WERI-Rb-1 (cell line): ENCODE measurements at places on chromosomes 6 and 20.

DNA sequence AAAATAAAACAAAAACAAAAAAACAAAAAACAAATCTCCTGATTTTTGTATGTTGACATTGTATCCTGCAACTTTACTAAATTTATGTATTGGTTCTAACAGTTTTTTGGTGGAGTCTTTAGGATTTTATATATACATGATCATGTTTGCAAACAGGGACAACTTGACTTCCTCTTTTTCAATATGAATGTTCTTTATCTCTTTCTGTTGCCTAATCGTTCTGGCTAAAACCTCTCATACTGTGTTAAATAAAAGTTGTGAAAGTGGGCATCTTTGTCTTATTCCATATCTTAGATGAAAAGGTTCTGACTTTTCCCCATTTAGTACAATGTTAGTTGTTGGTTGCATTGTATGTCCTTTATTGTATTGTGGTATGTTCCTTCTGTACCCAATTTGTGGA, 261.7 kb upstream of the NOX3 start:
- DNase-seq, result no peak

- no peak for DNase-seq
These were observed 25.3 kb upstream of the TAAR1 start for GRCh38 chr6:132684272-132684671.

DNA sequence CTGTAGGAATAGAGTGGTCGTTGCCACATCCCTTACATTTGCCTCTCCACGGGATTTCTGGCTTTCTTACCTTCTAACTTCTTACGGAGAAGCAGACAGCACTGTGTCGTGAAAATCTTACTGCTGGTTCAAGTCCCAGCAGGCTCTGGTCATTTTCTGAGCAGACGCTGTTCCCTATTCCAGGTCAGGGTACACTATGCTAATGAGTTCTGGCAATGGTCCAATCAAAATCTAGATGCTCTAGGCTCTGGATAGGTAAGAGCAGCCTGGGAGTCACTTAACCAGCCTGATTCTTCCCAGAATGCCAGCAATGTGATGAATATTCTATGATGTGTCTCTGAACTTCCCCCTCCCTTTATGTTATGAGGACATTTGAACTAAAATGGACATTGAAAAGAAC, at the start of gene GCM1:
Gene GCM1 (minus strand): TSS at position 158 of the 400 bp plus-strand sequence. CDS start 3,209 bp downstream, outside the sequence.
- DNase-seq, result no peak

DNA sequence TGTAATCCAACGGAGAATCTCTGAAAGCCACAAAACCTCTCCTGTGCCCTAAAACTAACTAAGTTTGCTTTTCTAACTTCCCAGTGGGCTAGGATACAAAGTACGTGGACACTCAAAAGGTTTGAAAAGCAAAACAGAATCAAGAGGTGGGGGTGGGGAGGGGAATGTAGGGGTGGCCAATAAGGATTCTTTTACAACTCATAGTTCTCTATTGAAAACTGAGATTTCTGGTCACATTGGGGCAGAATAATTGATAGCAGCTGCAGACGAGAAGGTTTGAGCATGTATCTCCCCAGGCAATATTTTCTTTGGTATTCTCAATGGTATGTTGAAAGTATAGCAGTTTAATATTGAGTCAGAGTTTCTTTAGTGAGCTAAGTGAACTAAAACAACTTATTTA, 376.7 kb upstream of the CITED2 start:
- no peak for DNase-seq

GRCh38 chr6:117974914-117975627, 68.0 kb downstream of the SLC35F1 start:
- no peak for DNase-seq

DNA sequence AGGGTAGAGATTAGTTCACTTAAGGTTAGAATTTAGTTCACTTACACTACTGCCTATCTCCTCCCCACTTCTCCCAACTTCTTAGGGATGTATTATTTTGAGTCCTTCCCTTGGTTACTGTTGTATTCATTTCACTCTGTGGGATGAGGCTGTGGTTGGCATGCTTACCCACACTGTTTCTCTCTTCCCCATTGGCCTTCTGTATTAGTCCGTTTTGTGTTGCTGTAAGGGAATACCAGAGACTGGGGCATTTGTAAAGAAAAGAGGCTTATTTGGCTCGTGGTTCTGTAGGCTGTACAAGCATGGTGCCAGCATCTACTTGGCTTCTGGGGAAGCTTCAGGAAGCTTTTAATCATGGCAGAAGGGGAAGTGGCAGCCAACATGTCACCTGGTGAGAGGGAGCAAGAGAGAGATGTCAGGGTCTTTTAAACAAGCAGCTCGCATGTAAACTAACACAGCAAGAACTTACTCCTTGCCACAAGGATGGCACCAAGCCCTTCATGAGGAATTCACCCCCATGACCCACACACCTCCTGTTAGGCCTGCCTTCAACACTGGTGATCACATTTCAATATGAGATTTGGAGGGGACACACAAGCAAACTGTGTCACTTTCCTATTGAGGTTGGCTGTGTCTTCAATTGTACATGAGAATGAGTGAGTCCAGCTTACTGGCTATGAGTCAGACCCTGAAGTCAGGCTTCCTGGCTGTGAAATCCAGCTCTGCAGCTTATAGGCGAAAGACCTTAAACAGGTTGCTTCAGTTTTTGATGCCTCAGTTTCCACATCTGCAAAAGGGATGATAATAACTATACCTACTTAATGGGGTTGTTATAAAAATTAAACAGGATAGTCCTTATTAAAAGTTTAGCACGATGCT, 53.3 kb downstream of the SYNDIG1 start:
- no peak for DNase-seq

DNA sequence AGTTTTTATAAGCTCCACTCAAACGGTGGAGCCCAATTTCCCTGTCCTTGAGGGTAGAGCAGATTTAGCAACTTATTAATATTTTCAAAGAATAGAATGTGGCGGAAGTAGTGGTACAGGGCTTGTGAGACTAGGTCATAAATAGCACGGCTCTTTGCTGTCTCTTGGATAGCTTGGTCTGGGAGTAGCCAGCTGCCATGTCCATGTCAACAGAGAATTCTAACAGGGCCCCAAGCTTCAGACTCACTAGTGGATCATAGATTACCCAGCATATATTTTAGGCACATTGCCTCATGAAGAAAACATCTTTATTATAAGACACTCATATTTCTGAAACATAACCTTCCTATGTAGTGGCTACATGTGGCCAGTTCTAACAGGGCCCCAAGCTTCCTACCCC, 755.7 kb downstream of the HDGFL1 start:
- DNase-seq, result no peak

- DNase-seq, result no peak
These were observed 276.4 kb upstream of the JAG1 start for GRCh38 chr20:10949930-10950783.

DNA sequence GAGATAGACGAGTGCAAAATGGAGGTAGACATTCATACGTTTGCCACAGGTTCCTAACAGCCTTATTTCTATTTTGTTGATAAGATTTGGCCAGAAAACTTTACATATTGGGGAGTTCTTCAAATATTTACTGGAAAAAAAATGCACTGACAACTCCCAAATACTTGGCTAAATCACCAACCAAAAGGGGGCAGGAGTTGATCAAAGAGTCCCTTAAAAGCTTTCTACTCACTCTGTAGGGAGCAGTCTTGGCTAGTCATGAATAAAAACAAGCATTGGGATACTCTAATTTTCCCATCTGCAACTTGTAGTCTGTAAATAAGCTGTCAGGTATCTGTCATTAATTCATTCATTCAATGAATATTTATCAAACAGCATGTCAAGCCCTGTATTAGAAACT, 18.4 kb downstream of the TENT5A start:
- DNase-seq, result no peak

DNA sequence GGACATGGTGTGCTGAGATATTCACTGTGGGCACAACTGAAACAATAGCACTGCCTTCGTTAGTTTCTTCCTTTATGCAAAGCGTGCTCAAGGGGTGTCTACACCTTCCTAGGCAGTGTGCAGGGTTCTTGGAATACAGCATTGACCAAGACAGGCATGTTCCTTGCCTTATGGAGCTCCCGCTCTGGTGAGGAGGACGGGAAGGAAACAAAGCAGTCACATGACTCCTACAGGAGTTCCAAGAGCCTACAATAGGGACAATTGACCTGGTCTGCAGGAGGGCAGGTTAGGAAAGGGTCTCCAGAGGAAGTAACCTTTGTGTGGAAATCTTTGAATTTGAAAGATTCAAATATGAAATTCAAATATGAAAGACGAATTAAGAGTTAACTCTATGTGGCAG, 25.8 kb upstream of the SIRPB2 start:
- DNase-seq, result no peak

- DNase-seq, result no peak
These were observed 40.7 kb downstream of the KCNK5 start for GRCh38 chr6:39188571-39188970.

- no peak for DNase-seq
These were observed 66.7 kb downstream of the ZDHHC14 start for GRCh38 chr6:157447735-157448134.

DNA sequence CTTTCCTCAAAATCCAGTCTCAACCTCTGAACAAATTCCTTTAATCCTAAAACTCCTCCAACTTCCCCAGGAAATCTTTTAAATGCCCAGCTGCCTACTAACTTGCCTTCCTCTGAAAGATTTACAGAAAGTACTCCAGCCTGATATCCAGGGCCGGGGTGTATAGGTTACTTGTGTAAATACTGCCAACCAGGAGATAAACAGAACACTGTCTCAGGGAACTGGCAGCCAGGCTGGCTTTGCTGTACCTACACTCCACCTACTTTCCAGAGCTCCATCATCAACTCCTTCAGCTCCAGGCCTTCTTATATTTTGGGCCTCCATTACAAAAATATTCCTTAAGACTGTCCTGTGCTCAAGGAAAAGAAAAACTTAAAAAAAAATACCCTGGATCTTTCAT, 85.9 kb downstream of the CEP162 start:
- no peak for DNase-seq

DNA sequence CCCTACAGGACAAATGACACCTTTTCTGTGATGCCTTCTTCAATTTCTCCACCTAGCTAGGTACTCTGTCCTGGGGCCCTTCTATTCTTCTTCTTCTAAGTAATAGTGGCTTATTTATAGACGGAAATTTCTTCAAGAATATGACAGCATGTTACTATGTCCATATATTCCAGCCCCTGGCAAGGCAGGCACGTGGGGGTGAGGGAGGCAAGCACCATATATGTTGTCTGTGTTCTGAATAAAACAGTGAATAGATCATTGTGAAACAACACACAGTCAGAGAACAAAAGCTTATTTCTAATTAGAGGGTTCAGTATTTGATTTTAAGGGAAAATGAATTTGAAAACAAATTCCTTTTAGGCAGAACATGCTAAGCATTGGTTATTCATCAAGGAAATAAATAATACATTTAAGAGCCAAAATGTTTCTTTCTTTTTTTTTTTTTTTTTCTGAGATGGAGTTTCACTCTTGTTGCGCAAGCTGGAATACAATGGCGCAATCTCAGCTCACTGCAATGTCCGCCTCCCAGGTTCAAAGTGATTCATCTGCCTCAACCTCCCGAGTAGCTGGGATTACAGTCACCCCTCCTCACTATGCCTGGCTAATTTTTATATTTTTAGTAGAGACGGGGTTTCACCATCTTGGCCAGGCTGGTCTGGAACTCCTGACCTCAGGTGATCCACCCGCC, 6.2 kb downstream of the HEBP2 start:
- no peak for DNase-seq

DNA sequence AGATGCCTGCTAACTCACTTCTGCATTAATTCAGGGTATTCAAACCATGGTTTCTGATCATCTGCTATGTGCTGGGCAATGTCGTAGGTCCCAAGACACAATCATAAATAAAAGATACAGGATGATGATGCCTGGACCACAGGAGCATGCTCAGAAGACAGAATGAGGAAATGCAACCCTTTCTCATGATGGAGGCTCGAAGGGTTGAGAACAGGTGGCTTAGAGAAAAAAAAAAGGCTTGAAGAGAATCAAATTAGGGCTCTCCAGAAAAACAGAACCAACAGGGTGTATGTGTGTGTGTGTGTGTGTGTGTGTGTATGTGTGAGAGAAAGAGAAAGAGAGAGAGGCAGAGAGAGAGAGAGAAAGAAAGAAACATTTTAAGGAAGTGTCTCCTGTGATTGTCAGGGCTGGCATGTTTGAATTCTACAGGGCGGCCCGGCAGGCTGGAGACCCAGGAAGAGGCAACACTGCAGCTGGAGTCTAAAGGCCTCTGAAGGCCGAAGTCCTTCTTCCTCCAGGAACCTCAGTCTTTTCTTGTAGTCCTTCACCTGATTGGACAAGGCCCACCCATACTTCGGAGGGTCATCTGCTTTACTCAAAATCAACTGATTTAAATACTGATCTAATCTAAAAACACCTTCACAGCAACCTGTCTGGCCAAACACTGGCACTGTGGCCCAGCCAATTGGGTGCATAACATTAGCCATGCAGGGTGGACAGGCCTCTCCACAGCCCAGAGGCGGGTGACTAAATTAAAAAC, 143.8 kb downstream of the ERMARD start:
- no peak for DNase-seq

- no peak for DNase-seq
These were observed 496.3 kb upstream of the MAP3K7 start for GRCh38 chr6:91083211-91083610.

- DNase-seq, result no peak
These were observed 14.8 kb downstream of the APMAP start for GRCh38 chr20:24977797-24978196.

DNA sequence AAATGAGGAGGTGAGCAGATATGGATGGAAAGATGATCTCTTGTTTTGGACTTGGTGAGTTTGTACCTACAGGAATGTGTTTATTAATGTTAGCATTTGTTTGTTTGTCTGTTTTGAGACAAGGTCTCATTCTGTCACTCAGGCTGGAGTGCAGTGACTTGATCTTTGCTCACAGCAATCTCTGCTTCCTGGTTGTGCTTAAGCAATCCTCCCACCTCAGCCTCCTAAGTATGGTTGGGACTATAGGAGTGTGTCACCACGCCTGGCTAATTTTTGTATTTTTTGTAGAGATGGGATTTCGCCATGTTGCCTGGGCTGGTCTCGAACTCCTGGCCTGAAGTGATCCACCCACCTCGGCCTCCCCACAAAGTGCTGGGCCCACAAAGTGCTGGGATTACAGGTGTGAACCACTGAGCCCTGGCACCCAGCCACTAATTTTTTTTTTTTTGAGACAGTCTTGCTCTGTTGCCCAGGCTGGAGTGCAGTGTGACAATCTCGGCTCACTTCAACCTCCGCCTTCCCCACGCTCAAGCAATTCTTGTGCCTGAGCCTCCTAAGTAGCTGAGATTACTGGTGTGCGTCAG, 7.1 kb downstream of the CASP8AP2 start:
- no peak for DNase-seq

DNA sequence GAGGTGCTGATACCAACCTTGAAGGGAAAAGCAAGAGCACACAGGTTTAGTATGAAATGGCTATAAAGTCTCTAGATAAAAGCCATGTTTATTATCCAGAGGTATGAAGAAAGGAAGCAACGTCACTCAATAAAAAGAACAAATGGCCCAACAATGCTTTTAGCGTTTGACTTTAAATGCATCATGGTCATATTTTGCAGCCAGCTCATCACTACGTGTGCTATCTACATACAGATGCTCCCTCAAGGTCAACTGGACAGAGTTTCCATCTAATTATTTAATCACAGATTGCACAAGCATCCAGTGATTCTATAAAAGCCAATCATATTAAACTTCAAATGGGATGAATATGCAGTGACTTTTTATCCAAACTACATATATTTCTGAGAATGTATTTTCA, 127.6 kb upstream of the SYNDIG1 start:
- DNase-seq, result no peak
